ENCODE measurements at places on chromosomes 4 and X.

- no peak for DNase-seq
Measured at GRCh38 chr4:11623726-11624037, 195.0 kb upstream of the HS3ST1 start.

GRCh38 chr4:10183462-10183861 lies 66.9 kb upstream of the WDR1 start:
- DNase-seq: no peak

DNA sequence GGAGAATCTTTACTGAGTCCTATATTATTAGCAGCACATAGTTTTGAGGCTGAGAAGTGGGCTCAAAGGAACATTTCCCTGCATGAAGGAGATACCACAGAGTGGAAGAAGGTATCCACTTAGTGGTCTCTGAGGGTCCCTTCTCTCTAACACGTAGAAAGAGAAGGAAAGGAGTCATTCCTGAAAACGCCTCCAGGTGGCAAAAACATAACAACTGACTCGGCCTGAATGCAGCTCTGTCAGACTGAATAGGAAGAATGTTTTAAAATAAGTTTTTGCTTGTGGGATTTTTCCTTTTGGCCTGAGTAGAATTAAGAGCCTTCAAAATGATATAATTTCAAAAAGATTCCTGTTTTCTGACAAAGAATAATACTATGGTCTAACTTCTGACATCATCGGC lies 23.3 kb downstream of the RPGR start:
- DNase-seq: no peak

DNA sequence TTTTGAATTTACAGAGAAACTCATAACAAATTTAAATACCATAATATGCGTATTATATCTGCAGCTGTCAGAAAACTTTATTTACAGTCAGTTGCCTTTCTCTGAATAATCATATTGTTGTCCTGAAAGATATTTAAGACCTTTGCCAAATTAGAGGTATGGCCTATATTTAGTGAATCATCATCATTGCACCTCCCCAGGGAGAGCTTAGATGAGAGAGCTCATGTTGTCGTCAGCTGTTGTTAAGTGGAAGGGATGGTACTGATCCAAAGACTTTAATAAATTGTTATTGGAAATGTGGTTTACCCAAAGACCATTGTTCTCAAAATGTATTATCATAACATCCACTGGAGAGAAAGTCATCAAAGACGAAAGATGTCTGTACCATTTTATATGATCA lies 128.6 kb downstream of the HTR2C start:
- no peak for DNase-seq

- DNase-seq: no peak
Measured at GRCh38 chr4:109703664-109704361, 568 bp upstream of the CASP6 start.

GRCh38 chrX:48958635-48959094 lies 1.3 kb upstream of the OTUD5 start:
- peak; percentile 24 for DNase-seq

GRCh38 chr4:140152751-140153418 lies 1.1 kb downstream of the MAML3 start:
- peak; percentile 49 for DNase-seq

GRCh38 chr4:38946919-38947318 lies 79.3 kb downstream of the FAM114A1 start:
- no peak for DNase-seq

- DNase-seq: no peak
Measured at GRCh38 chr4:70818173-70818855, 21.4 kb downstream of the GRSF1 start.

DNA sequence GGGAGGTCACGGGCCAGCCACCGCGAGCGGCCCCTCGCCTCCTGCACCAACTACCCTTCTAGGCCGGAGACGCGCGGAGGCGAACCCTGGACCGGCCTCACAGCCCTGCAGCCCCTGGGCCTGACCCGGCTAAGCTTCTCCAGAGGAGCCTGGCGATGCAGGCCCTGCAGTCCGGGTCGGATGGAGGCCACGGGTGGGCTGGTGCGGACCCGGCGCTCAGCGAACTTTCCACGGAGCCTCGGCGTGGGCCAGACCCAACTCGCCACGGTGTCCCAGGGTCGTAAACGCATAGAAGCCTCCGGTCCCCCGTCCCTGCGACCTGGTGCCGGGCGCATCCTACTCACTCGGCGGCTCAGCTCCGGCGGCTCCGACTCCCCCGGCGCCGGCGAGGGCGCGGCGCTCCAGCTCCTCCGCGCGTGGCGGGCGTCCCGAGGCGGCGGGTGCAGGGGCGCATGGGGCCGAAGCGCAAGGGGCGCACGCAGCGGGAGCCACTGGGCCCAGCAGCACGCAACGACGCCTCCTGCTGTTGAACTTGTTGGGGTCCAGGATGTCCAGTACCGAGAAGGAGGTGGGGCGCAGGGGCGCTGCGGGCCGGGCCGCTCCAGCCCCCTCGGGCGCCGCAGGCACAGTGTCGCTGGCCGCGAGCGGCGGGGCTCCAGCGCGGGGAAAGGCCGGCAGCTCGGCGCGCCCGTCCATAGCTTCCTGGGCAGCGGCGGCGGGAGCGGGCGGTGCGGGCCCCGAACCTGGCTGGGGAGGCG lies 427 bp downstream of the NKX1-1 start:
- no peak for DNase-seq

DNA sequence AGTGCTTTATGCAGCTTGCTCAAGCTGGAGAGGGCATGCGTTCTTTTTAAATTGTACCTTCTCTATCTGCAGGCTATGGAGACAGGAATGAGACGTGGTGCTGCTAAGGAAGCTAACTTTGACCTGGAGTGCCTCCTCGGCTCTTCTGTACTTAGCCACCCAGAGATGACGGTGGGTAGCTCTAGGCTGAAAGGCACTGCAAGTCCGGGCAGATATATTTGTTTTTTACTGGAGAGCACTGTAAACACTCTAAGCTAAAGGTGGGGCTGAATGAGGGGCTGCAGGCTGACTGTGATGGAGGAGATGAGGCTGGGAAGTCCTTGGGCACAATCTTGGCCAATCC lies 12.1 kb downstream of the ELF4 start:
- no peak for DNase-seq

GRCh38 chrX:39808471-39808917 lies 289.3 kb downstream of the BCOR start:
- DNase-seq: no peak

GRCh38 chrX:110432091-110432905 lies 73.7 kb downstream of the RTL9 start:
- DNase-seq: no peak

- DNase-seq: no peak
Measured at GRCh38 chr4:74631988-74632387, 162.3 kb downstream of the BTC start.

- DNase-seq: no peak
Measured at GRCh38 chrX:47187106-47187677, 6.4 kb upstream of the UBA1 start.

- DNase-seq: peak; percentile 53
Measured at GRCh38 chr4:125313497-125313896, 1.3 kb upstream of the FAT4 start.
